Activated CD8-positive, alpha-beta memory T cell treated with anti-CD3 and anti-CD28 coated beads for 24 hours (primary cell): ENCODE measurements at places on chromosomes 13 and 19.

DNA sequence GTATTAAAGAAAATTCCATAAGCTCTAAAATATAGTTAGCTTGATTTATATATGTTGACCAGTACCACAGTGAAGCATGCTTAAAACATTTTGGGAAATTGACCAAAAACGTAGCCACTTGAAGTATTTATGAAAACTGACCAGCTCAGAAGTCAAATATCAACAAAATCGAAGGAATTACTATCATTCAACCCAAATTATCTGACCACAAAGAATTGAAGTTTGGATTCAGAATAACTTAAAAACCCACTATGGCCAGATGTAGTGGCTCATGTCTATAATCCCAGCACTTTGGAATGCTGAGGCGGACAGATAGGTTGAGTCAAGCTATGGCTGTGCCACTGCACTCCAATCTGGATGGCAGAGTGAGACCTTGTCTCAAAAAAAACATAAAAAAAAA lies 31.9 kb downstream of the GPALPP1 start:
- DNase-seq: no peak

- peak; percentile 79 for DNase-seq
These were observed 1.5 kb upstream of the TRAPPC5 start for GRCh38 chr19:7678971-7679751.

DNA sequence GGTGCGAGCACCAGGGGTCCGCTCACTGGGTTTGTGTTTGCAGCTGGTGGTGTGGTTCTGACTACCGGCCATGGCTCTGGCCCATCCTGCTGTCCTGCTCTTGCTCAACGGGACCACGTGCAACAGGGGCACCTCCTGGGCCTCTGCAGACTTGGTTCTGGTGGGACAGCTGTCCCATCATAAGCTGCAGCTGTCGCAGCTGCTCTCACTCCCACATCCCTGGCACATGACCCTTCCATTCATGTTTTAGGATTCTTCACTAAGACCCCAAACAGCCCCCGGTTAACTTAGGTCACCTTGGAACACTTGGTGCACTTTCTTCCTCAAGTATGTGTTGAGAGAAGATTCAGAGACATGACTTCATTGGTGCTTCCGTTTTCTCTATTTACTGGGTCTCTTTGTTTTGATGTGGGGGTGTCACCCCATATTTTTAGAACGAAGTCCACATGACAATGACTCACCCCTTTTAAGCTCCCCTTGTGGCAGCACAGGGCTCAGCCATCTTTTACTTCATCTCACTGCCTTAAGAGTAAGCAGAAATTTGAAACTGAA lies 68.4 kb upstream of the ARHGEF7 start:
- DNase-seq: no peak

GRCh38 chr13:46145135-46145534 lies 36.8 kb downstream of the LCP1 start:
- no peak for DNase-seq

- DNase-seq: no peak
These were observed 1.1 kb downstream of the LNX2 start for GRCh38 chr13:27619093-27619727.

DNA sequence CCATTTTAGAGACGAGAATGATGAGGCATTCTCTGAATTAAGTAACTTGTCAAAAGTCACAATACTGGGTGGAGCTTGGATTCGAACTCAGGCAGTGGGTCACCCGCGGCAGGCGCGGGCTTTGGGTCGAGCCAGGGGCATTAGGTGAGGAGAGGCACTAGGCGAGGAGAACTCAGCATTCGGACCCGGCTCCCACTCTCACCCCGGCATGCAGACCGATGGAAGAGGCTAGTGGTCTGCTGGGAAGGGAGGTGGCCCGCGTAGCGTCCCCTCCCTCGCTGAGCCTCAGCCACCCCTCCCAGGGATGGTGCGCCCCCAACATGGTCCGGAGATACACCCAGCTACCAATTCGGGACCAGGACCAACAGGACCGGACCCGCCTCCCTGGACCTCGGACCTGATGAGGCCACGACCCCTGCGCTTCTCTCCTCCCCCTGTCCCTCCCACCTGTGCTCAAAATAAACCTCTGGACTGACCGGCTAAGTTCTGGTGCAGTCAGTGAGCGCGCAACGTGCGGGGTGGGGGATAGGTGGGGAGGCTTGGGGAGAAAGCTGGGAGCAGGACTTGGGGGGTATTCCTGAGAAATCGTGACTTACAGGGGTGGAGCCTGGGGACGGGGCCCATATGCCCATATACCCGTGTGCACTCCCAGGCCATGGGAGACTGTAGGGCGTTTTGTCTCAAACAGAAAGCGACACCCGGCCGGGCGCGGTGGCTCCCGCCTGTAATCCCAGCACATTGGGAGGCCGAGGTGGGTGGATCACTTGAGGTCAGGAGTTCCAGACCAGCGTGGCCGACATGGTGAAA lies 1.3 kb upstream of the SNAPC2 start:
- DNase-seq: no peak

GRCh38 chr19:48568345-48568886 lies 16.4 kb downstream of the SULT2B1 start:
- DNase-seq: no peak

GRCh38 chr19:58021541-58022282 lies 12.1 kb upstream of the ZSCAN1 start:
- DNase-seq: no peak

- DNase-seq: no peak
These were observed 493.4 kb upstream of the PCDH20 start for GRCh38 chr13:61908906-61909615.

- no peak for DNase-seq
These were observed 82.8 kb upstream of the ARGLU1 start for GRCh38 chr13:106650690-106651205.

GRCh38 chr13:38866649-38867048 lies 124.0 kb downstream of the STOML3 start:
- no peak for DNase-seq

- no peak for DNase-seq
These were observed 9.4 kb upstream of the SPC24 start for GRCh38 chr19:11164879-11165406.

DNA sequence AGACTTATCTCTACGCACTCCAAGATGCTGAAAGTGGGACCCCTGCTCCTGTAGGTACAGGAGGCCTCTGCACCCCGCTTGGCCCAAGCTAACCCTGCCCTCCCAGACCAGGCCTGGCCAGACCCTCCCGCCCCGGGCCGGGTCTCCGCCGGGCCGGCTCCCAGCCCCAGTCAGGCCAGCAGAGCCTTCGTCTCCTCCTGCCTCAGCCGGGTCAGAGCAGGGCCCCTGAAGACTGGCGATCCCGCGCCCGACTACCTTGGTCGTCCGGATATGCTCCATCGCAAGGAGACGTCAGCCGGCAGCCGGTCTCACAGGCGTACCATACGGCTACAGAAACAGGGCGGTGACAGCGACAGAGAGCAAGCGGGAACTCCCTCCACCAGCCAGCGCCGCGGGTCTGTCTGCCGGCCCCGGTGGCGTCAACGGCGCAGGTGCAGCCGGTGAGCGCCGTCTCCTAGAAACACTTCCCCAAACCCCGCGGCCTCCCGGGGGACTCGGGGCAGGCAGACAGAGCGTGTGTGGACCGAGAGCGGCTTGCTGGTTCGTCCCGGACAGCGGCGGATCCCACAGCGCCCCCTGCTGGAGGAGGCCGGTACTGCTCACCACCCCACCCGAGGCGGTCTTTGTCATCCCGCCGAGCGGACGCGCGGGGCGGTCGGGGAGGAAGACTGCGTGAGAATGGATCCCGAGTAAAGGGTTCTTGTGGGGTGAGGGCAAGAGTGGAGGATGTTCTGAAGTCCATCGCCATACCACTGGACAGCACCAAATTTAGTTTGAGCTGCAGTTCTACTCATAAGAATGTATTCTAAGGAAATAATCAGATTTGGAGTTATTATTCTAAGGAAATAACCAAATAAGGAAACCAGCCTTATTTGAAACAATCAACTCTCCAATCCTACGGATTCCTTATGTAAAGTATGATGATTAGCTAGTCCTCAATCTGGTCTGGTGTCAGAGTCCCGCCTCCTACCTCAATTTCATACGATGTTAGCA lies at the start of gene MTMR6:
MTMR6 (minus strand) TSS at position 520 of the 993 bp plus-strand sequence; CDS start at position 279, 241 bp downstream.
- DNase-seq: peak; percentile 100

- no peak for DNase-seq
These were observed 6.4 kb downstream of the ZNF773 start for GRCh38 chr19:57506163-57506562.

DNA sequence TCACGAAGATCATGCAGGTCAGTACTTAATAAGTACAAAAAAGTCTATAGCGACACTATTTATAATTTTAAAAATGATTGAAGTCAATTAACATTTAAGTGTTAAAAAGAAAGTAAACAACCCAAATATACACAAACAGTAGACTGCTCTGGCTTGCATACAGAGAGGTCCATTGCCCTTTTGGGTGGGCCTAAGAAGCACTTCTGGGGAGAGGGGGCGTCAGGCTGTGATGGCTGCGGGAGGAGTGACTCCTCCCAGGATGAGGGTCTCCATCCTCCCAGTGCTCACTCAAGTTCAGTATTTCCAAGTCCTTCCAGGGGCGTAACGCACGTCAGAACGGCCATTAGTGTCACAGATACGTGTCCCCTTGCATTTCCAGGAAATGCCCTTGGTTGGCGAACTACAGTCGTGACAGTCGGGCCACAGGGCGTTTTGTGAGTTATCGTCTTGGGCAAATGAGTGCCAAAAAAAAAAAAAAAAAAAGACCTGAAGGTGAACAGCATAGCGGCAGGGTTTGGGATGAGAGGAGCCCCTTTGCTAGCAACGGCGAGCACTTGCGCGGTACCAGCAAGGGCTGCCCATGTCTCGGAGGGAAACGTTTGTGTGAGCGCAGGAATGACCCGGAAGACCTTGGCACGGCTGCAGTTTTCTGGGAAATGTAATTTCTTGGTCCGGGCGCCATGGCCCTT lies at the start of gene SCGB2B2:
SCGB2B2 (minus strand) TSS at position 463 of the 689 bp plus-strand sequence. CDS start 82,596 bp downstream, outside the sequence.
- peak; percentile 86 for DNase-seq

- DNase-seq: no peak
These were observed 915.1 kb downstream of the SLITRK5 start for GRCh38 chr13:88586263-88586662.

- DNase-seq: no peak
These were observed 68.0 kb downstream of the CRYL1 start for GRCh38 chr13:20457670-20458069.

DNA sequence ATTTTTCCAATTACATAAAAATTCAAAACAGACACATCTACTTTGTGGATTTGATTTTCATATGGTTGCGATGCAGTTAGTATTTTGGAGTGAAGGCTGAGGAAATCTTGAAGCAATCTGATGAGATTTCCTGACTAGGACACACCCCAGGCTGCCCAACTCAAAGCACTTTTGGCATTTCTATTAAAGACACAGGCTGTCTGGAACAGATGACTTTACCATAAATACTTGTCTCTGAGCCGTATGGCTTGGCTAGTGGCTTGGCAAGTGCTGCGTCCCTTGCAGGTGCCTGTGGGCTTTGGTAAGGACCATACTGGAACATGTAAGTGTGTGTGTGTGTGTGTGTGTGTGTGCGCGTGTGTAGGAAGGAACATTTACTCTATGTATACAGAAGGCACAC lies 218.8 kb downstream of the FGF9 start:
- no peak for DNase-seq

- no peak for DNase-seq
These were observed 16.1 kb upstream of the SIGLEC6 start for GRCh38 chr19:51547397-51548212.

DNA sequence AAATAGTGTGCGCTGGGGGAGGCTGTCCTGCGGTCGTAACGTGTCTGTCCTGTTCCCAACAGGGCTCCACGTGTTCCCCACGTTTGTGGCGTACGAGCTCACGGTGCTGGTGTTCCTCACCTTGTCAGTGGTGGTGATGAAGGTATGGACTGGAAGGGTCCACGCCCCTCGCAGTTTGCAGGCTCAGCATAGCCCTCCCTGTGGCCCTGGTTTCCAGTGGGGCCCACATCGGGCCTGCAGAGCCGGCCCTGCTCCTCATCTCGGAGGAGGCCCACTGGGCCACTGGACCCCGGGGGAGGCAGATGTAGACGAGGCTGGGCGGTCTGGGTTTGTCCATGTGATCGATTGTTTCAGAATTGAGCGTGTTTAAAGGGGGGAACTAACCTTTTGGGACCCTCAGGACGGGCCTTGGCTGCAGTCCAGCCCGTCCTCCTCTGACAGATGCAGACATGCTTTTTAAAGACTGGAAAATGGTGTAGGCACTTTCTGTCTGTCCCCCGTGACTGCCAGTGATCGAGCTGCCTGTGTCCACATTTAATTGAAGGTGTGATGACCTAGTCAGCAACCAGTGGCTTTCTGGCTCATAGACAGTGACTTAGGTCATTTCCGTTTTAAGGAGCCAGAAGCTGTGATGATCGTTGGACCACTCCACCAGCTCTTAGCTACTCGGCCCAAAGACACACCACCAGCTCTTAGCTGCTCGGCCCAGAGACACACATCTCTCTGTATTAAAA lies 37.1 kb upstream of the TFDP1 start:
- peak; percentile 30 for DNase-seq

GRCh38 chr13:78608688-78609463 lies 5.5 kb upstream of the POU4F1 start:
- DNase-seq: no peak

- no peak for DNase-seq
These were observed 9.1 kb downstream of the SMIM7 start for GRCh38 chr19:16650821-16651220.

GRCh38 chr19:38268539-38268938 lies 4.2 kb downstream of the SPINT2 start:
- no peak for DNase-seq

- no peak for DNase-seq
These were observed 106.0 kb downstream of the STK24 start for GRCh38 chr13:98470920-98471319.

GRCh38 chr13:61664801-61665705 lies 249.4 kb upstream of the PCDH20 start:
- no peak for DNase-seq

- peak; percentile 67 for DNase-seq
These were observed 9.1 kb upstream of the LHFPL6 start for GRCh38 chr13:39612023-39612637.

DNA sequence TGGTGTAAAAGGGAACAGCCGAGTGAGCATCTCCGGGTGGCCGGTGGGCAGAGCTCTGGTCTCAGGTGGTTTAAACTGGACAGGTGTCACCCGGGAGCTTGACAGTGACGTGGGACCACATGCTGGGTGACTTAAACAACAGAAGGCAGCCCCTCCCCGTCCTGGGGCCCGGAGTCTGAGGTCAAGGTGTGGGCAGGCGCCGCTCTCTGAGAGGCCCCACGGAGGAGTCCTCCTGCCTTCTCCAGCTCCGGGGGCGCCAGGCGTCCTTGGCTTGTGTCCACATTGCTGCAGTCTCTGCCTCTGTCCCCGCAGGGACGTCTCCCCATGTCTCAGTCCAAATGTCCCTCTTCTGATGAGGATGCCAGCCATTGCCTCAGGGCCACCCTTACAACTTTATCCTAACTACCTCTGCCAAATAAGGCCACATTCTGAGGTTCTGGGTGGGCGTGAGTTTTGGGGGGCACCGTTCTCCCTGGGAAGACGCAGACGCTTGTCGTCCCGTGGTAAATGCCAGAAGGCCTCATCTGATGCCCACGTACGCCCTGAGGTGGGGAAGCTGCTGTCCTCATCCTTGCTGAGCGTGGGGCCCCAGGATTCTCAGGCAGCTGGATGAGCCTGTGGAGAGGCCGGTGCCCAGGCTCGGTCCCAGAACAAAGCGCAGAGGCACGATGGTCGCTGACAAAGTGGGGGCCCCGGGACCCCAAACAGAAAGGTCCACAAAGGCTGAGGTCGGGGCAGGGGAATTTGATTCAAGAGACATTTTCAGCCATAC lies 12.9 kb downstream of the GZMM start:
- DNase-seq: no peak
